ENCODE measurements at places on chromosomes 11 and 22. TPM values are rescaled to one million over a fixed set of nuclear protein-coding genes. Genes with fewer than 3 reads are reported as not detected.

APOL1 gene
- not detected for total RNA-seq

AIFM3 gene
- total RNA-seq, result 0.79 TPM

EIF3M gene
- 282 TPM for total RNA-seq

EML3 gene
- total RNA-seq, result 40.0 TPM

FREY1 gene
- total RNA-seq, result 2.5 TPM

GRCh38 chr11:107268977-107269376 is 188.6 kb downstream of the CWF19L2 start:
- no peaks in the 10 kb centered on the region for H3K36me3 ChIP-seq
- no peak for DNase-seq
- no peaks in the 10 kb centered on the region for H3K4me1 ChIP-seq
- no peaks in the 10 kb centered on the region for H3K27me3 ChIP-seq
- no peak overlapping the region for H3K4me3 ChIP-seq

- no peak overlapping the region for H3K4me3 ChIP-seq
- H3K4me1 ChIP-seq, result peaks cover 3% of the 10 kb centered on the region
- no peak for DNase-seq
These were observed 256.4 kb upstream of the SESN3 start for GRCh38 chr11:95487391-95487790.

GRCh38 chr11:49208006-49208721 is at the start of gene FOLH1:
TSS of gene FOLH1 (minus strand) at chr11:49208602. CDS start at chr11:49208409, 193 bp downstream.
- H3K36me3 ChIP-seq, result peaks cover 2% of the 10 kb centered on the region
- H3K27me3 ChIP-seq, result no peaks in the 10 kb centered on the region
- DNase-seq, result no peak
- H3K4me3 ChIP-seq, result no peak within 1 kb of the TSS
- no peak within 1 kb of the TSS for H3K27ac ChIP-seq

DNA sequence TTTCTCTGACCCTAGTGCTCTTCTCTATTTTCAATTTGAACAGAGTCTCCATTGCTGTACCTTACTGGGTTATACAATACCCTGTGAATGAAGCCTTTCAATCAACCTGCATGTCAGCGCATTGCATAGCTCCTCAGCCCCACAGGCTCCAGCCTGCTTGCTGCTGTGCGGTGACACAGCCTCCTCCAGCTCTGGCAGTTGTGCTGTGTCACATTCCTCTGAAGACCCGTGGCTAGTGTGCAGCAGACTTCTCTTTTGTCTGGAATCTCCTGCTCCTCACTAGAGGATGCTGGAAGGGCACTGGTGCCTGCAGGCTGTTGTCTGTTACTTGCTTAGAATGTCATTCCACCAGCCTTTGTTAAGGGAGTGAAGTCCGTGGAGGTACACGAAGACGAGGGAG is 390.1 kb upstream of the B3GAT1 start:
- no peaks in the 10 kb centered on the region for H3K36me3 ChIP-seq
- H3K4me1 ChIP-seq, result peaks cover 35% of the 10 kb centered on the region
- peak overlapping the region; percentile 73 for H3K4me3 ChIP-seq
- peak overlapping the region; percentile 91 for H3K27ac ChIP-seq

GRCh38 chr22:46162771-46163556 is 12.6 kb downstream of the PPARA start:
- H3K4me1 ChIP-seq, result no peaks in the 10 kb centered on the region
- no peak for DNase-seq
- H3K4me3 ChIP-seq, result no peak overlapping the region
- H3K27ac ChIP-seq, result no peak overlapping the region

DNA sequence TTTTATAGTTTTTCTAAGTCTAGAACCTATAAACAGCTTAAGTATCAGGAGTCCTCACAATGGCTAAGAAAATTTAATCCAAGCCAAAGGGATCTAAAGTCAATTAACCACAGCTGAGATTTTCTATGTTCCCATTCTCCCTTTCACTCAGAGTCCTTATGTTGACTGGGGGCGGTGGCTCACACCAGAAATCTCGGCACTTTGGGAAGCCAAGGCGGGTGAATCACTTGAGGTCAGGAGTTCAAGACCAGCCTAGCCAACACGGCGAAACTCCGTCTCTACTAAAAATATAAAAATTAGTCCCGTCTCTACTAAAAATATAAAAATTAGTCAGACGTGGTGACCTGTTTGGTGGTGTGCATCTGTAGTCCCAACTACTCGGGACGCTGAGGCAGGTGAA is 6.9 kb downstream of the RDX start:
- H3K4me1 ChIP-seq, result peaks cover 64% of the 10 kb centered on the region
- no peak for DNase-seq
- peak overlapping the region; percentile 50 for H3K27ac ChIP-seq
- H3K4me3 ChIP-seq, result no peak overlapping the region

DNA sequence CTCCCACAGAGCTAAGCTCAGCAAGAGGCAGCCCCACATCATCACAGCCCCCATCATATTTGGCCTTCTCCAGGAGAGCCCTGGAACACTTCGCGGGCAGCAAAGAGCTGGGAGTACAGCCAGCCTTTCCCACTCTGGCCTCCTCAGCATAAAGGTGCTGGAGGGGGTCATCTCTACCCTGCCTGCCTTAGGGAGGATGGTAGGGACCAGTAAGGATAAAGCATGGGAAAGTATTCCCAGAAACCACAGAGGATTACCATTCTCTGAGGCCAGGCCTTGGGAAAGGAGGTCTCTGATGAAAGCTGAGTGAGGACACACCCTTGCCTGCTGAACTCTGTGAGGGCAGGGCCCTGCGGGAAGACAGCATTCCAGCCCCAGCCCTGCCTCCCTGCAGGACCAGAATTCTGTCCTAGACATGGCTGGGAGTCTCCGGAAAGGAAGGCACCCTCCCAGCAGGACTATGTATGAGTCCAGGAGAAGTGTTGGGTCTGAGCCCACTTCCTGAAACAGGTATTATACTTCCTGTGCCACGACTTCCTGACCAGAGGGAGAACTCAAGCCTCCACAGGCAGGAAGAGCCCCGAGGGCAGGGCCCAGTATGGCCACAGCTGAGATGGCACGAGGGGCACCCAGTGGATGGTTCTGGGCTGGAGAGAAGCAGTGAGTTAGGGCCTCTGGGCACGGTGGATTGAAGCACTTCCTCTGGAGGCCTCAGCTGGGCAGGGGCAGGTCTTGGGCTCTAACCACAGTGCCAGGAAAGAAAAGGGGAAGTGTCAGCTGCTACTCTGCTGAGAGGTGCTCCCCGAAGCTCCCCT is 12.9 kb upstream of the CASTOR1 start:
- H3K36me3 ChIP-seq, result no peaks in the 10 kb centered on the region
- no peak overlapping the region for H3K4me3 ChIP-seq
- H3K27me3 ChIP-seq, result no peaks in the 10 kb centered on the region

- H3K27ac ChIP-seq, result no peak overlapping the region
- no peak for DNase-seq
- no peaks in the 10 kb centered on the region for H3K27me3 ChIP-seq
These were observed 1223.9 kb downstream of the BRD1 start for GRCh38 chr22:48603621-48604320.

DNA sequence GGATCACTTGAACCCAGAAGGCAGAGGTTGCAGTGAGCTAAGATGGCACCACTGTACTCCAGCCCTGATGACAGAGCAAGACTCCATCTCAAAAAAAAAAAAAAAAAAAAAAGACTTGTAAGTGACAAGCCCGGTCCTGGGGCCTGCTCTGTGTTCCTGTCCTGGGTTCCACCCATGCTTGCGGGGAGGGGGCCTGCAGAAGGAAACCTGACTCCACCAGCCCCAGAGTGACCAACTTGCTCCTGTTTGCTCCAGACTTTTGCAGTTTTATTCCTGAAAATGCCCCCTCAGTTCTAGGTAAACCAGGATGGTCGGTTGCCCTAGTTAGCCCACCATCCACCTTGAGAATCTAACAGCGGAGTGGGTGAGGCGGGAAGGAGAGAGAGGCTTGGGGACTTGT is 10.1 kb upstream of the LRP5 start:
- no peaks in the 10 kb centered on the region for H3K36me3 ChIP-seq
- H3K27me3 ChIP-seq, result no peaks in the 10 kb centered on the region
- DNase-seq, result no peak
- no peak overlapping the region for H3K4me3 ChIP-seq
- H3K4me1 ChIP-seq, result no peaks in the 10 kb centered on the region
- H3K27ac ChIP-seq, result no peak overlapping the region

DNA sequence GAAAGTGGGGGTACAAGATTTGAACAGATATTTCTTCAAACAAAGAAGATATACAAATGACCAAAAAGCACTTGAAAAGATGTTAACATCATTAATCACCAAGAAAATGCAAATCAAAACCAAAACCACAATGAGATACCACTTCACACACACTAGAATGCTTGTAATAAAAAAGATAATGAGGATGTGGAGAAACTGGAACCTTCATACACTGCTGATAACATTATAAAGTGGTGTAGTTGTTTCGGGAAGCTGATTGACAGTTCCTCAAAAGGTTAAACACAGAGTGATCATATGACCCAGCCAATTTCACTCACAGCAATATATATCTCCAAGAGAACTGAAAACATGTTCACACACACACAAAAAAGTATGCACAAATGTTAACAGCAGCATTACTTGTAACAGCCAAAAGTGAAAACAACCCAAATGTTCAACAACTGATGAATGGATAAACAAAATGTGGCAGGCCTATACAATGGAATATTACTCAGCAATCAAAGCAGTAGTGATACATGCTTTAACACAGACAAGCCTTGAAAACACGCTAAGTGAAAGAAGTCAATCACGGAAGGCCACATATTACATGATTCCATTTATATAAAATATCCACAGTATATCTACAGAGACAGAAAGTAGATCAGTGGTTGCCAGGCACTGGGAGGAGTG is 15.1 kb downstream of the PITPNB start:
- H3K27ac ChIP-seq, result no peak overlapping the region
- H3K4me1 ChIP-seq, result no peaks in the 10 kb centered on the region
- H3K36me3 ChIP-seq, result peaks cover 3% of the 10 kb centered on the region
- H3K27me3 ChIP-seq, result no peaks in the 10 kb centered on the region

DNA sequence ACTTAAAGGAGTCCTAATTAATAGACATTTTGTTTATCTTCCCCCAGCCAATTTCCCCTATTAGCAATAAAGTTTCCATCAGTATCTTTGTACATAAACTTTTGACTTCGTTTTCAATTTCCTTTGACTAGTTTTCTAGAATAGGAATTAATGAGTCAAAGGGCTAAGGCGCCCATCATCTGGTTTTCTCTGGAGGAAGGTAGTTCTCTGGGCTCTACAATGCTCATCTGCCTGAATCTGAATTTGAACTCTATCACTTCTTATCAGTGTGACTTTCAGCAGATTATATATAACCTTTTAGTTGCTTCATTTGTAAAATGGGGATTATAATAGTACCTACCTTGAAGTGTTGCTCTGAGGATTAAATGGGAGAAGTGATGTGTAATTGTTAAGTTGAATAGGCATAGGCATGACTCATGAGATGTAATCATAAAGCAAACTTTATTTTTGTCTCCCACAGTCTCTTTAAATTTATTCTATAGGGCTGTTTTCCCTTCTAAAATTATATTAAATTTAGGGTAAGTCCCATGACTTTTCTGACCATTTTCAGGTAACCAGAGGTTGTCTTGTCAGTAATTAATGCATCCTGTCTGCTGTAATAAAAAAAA is 5.8 kb upstream of the TUB start:
- no peak overlapping the region for H3K27ac ChIP-seq
- peaks cover 5% of the 10 kb centered on the region for H3K4me1 ChIP-seq
- H3K36me3 ChIP-seq, result no peaks in the 10 kb centered on the region
- no peak for DNase-seq
- no peak overlapping the region for H3K4me3 ChIP-seq

GRCh38 chr22:38009000-38009806 is 24.8 kb upstream of the SOX10 start:
- H3K4me3 ChIP-seq, result peak overlapping the region; percentile 36
- H3K36me3 ChIP-seq, result peaks cover 3% of the 10 kb centered on the region
- H3K4me1 ChIP-seq, result peaks cover 34% of the 10 kb centered on the region
- no peak overlapping the region for H3K27ac ChIP-seq
- H3K27me3 ChIP-seq, result no peaks in the 10 kb centered on the region
- no peak for DNase-seq

- no peaks in the 10 kb centered on the region for H3K36me3 ChIP-seq
- DNase-seq, result no peak
- peak overlapping the region; percentile 29 for H3K27ac ChIP-seq
These were observed 30.6 kb downstream of the ADAMTS8 start for GRCh38 chr11:130397780-130398179.

GRCh38 chr11:13972043-13972910 is 9.8 kb downstream of the SPON1 start:
- peaks cover 24% of the 10 kb centered on the region for H3K27me3 ChIP-seq
- no peaks in the 10 kb centered on the region for H3K36me3 ChIP-seq
- DNase-seq, result no peak
- H3K4me3 ChIP-seq, result no peak overlapping the region
- no peak overlapping the region for H3K27ac ChIP-seq
- no peaks in the 10 kb centered on the region for H3K4me1 ChIP-seq

DNA sequence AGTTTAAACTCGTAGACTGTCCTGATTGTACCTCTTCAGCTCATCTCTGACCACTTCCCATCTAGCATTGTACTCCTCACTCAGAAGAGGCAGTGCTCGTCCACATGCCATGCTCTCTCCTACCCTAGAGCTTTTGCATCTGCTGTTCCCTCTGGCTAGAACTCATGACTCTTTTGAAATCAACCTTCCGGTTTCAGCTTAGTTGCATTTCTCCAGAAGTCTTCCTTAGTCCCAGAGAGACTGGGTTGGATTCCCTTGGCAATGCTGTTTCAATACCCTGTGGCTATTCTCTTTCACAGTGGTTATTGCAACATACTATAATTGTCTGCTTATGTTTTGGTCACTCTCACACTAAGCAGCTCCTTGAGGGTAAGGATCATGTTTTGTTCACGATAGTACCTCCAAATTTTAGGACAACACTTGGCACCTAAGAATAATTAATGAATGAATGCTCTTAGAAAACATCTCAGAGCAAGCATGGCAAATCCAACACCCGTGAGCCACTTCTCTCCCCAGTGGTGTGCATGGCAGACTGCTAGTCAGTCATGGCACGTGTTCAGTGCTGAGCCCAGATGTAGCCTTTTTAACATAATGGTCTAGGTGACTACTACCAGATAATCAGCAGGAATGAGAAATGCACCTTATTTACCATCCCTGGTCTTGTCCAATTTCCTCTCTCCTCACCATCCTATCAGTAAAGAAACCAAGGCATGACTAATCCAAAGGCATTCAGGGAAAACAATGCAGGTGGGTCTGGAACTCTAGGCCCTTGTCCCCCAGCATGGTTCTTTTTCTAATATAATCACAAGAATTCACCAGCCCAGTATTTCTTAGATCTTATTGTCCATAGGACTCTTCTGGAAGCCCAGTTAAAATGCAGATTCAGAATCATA is 14.5 kb downstream of the SEPTIN3 start:
- no peak for DNase-seq
- H3K4me3 ChIP-seq, result no peak overlapping the region
- H3K27ac ChIP-seq, result no peak overlapping the region
- H3K36me3 ChIP-seq, result peaks cover 15% of the 10 kb centered on the region
- H3K4me1 ChIP-seq, result peaks cover 8% of the 10 kb centered on the region

Data from neural crest cell (in vitro differentiated cells).